ENCODE measurements at places on chromosomes 11 and 22. TPM values are rescaled to one million over a fixed set of nuclear protein-coding genes. Genes with fewer than 3 reads are reported as not detected.

- DNase-seq = no peak
Measured at GRCh38 chr11:85898456-85898855, 43.3 kb downstream of the CCDC83 start.

- DNase-seq = no peak
Measured at GRCh38 chr11:35488117-35488516, 37.3 kb downstream of the PAMR1 start.

- DNase-seq = no peak
Measured at GRCh38 chr11:93221539-93221938, 23.7 kb upstream of the SLC36A4 start.

DNA sequence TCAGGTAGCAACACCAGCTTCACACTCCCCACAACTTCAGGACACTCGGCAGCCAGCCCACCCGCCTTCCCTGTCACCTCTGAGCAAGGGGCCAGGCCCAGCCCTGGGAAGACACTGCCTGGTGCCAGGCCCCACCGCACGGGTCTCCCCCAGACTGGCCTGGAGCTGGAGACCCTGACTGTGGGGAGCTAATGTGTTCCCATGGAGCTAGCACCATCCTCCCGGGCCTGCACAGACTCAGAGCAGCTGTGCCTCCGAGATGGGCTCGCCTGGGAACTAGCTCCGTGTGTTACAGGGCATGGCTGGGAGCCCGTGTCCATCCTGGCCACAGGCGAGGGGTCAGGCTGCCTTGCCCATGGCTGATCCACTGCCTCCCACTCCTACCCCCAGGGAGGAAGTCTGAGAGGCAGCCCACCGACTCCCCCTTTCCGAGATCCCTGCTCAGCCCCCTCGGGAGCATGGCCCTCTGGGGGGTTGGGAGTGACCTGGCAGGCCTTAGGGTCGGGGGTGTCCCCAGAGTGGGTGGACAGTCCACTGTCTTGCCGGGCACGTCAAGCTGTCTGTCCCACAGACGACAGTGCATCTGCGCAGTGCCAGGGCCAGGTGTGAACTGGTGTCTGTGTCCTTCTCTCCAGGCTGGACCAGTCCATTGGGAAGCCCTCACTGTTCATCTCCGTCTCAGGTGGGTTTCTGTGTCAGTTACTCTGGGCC, 76.7 kb upstream of the KCNQ1OT1 start:
- no peak for DNase-seq

DNA sequence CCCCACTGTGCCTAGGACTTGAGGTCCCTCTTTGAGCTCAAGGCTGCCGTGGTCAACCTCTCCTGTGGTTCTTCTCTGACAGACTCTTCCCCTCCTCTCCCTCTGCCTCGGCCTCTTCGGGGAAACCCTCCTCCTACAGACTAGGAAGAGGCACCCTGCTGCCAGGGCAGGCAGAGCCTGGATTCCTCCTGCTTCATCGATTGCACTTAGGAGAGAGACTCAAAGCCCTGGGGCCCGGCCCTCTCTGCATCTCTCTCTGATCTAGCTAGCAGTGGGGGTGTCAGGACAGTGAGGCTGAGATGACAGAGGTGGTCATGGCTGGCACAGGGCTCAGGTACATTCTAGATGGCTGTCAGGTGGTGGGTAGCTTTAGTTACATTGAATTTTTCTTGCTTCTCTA, 63.6 kb upstream of the EMID1 start:
- no peak for DNase-seq

DNA sequence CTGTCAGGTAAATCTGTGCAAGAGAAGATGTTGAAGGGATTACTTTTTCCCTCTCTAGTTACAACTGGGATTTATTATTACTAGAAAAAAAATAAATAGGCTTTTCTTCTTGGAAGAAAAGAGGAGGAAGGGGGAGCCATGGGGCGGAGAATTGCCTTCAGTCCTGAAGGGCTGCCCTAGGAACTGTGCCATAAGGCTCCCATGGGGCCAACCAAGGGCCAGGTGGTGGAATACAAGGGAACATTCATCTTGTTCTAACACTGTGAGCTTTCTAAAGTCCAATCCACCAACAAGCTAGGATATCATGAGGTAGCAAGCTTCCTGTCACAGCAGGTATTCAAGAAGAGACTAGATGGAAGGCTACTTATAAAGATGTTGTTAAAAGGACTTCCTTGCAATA, 24.8 kb upstream of the NRIP3 start:
- no peak for DNase-seq

DNA sequence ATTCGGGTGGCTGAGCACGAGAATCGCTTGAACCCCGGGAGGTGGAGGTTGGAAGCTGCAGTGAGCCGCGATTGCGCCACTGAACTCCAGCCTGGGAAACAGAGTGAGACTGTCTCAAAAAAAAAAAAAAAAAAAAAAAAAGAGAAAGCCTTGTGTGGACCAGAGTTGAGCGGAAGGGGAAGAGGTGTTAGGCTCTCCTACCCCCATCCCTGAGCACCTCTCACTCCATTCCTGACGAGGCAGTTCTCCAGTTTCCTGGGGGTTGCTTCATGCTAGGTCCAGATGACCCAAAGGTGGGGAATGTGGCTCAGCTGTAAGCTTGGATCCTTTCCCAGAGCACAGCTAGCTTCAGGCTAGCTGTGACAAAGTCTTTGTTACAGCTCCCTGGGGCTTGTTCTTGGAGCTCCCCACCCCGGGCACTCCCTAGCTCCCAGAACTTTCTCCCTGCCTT, 8.8 kb upstream of the DNAL4 start:
- DNase-seq = no peak

GRCh38 chr11:98728421-98728820, 292.3 kb upstream of the CNTN5 start:
- DNase-seq = no peak

DNA sequence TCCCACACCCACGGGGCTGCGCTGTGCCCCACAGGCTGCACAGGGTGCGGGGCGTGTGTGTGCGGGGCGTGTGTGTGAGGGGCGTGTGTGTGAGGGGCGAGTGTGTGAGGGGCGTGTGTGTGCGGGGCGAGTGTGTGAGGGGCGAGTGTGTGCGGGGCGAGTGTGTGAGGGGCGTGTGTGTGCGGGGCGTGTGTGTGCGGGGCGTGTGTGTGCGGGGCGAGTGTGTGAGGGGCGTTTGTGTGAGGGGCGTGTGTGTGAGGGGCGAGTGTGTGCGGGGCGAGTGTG, 86.7 kb downstream of the WNT7B start:
- no peak for DNase-seq

DNA sequence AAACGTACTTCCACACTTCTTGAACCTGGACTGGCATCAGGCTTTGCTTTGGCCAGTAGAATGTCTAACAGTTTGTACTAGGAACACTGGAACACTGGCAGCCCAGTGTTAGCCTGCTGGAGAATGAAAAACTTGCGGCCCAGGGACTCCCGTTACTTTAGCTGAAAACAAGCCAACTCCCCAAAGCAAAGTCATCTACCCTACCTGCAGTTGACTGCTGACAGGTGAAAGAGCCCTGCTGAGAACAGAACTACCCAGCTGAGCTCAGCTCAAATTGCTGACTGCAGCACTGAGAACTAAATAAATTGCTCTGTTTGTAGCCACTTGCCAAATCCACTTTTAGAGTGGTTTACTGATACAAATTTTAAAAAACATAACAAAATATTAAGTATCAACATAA, 342.5 kb downstream of the LRRC4C start:
- DNase-seq = no peak

DNA sequence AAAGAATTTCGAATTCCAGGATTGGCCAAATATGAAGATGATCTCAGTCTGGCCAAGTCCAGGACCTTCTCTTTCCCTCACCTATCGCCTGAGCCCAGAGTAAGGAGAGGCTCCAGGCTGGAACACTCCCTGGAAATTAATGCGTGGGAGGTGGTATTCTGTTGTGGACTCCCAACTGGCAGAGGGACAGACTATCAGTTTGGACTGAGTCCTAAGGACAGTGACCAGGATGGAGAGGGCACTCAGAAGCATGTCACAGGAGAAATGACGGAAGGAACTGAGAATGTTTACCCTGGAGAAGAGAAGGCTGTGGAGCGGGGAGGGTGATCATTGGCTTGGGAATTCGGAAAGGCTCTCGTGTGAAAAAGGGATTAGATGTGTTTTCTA, 84.4 kb downstream of the RPL27A start:
- no peak for DNase-seq

- DNase-seq = no peak
Measured at GRCh38 chr11:119615003-119615881, 113.8 kb downstream of the NECTIN1 start.

DNA sequence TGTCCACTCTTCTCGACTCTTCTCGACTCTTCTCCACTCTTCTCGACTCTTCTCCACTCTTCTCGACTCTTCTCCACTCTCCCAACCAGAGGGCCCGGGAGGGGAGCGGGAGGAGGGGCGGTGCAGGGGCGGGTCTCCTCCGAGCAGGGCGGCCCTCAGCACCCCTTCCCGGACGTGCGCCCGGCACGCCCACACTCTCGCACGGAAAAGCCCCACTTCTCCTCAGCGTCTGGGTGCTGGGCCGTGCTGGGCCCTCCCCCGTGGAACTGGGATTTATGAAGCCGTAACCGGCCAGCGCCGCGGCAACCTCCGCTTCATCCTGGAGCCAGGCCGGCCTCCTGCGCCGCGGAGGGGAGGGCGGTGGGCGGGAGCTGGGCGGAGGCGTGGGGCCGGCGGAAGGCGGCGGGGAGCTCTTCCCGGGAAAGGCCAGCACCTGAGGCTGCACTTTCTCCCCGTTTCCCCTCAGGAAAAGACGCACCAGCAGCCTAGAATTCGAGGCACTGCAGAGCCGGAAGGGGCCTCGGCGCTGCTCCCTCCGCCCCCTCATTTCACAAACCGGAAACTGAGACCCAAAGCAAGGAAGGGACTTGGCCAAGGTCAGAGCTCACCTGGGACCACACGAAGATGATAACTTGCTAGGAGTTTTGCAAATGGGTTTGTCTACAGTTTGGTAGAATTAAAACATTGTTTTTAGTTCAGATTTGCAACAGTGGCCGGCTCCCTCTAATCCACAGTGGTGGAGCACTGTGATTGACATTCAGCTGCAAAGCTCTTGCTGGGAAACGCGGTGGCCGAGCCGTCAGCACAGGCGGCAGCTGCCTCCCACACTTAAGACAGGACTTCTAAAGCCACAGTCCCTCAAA, 31.6 kb upstream of the JAM3 start:
- peak; percentile 73 for DNase-seq

Gene UBQLN3
- polyA plus RNA-seq = not detected

Gene MRGPRE
- polyA plus RNA-seq = not detected

Gene ANGPTL5
- not detected for polyA plus RNA-seq

Gene CDKN1C
- polyA plus RNA-seq = 0.49 TPM

Gene MS4A14
- not detected for polyA plus RNA-seq

Gene HTR3A
- not detected for polyA plus RNA-seq

Gene KLHL35
- 0.37 TPM for polyA plus RNA-seq

Gene OR8K3
- not detected for polyA plus RNA-seq

Gene APOBEC3F
- polyA plus RNA-seq = 20.5 TPM

Gene ART1
- polyA plus RNA-seq = not detected

Gene ABCG4
- not detected for polyA plus RNA-seq

Gene CBLIF
- not detected for polyA plus RNA-seq

Gene CABP4
- polyA plus RNA-seq = 0.36 TPM

Gene SERPIND1
- 0.32 TPM for polyA plus RNA-seq

Gene NCR3LG1
- polyA plus RNA-seq = 0.03 TPM
